ENCODE measurements at places on chromosomes 12 and 14.

- DNase-seq = no peak
Observed at GRCh38 chr12:96486751-96487613, 2.4 kb upstream of the CFAP54 start.

GRCh38 chr14:68905107-68905895, 73.8 kb downstream of the ACTN1 start:
- no peak for DNase-seq

DNA sequence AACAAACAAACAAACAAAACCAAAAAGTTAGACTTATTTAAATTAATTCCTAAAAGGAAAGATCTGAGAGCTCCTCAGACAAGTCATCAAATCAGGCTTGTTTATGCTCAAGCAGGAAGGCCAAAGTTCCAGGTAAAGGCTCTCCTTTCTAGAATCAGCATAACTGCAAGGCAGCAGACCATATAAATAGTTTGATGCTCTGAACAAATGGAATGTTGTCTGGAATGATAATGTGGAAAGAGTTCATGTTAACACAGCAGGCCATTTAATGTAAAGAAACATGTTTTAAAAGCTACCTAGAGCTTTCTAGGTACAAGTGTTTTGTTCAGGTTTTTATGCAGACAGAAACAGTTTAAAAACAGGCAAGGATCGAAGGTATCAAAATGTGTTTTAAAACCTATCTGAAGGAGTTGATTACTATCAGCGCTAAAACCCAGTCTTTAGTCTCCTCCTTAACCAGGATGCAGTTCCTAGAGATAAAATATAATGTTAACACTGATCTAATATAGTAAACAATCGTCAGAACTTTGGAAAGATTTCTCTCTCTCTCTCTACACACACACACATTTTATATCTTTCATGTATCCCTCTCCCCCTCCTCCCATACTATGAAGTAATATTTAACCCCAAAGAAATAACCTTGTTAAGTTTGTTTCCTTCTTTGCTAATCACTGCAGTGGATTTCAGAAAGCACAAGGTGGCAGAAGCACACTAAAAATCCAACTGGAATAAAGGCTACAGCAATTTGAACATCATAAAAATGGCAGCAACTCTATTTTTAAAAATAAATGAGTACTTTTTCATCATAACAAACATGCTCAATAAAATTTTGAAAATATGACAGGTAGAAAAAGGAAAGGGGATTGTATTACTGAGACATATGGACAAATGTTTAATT, 135.5 kb downstream of the PAWR start:
- DNase-seq = no peak

- DNase-seq = no peak
Observed at GRCh38 chr12:51324953-51325352, 979 bp upstream of the BIN2 start.

DNA sequence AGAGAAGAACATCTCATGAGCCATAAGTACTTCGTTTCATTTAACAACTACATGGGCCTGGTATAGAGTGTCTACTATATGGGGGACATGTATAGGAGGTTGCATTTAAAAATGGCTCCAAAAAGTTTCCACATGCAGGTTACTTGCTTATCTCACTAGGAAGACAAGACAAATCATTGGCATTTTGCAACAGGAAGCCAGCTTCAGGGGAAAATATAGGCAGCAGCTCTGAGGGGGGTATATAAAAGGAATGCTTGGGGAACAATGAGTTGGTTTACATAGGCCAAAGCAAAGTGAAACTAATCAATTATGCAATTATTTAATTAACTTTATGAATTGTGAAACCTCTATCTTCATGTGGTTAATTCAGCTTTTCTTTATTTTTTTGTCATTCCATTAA, 225.3 kb downstream of the KCNH5 start:
- DNase-seq = no peak

- no peak for DNase-seq
Observed at GRCh38 chr14:85421186-85421877, 108.6 kb upstream of the FLRT2 start.

- DNase-seq = no peak
Observed at GRCh38 chr14:48417715-48418500, 742.5 kb upstream of the MDGA2 start.

DNA sequence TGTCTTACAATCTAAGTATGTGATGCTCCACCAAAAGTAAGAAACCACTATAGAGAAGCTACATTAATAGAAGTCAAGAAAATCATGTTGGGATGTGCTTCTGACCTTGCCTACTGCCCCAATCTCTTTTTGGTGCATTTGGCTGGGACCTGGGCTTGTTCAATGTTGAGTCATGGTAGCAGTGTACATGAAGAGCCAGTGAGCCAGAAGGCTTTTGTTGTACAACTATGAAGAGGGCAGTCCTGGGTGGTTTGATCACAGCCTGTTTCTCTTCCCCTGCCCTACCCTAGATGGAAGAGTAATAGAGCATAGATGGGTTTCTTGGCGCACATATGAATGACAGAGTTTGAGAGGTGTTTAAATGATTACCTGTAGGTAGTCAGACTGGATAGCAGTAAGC, 56.4 kb downstream of the UBR7 start:
- no peak for DNase-seq

DNA sequence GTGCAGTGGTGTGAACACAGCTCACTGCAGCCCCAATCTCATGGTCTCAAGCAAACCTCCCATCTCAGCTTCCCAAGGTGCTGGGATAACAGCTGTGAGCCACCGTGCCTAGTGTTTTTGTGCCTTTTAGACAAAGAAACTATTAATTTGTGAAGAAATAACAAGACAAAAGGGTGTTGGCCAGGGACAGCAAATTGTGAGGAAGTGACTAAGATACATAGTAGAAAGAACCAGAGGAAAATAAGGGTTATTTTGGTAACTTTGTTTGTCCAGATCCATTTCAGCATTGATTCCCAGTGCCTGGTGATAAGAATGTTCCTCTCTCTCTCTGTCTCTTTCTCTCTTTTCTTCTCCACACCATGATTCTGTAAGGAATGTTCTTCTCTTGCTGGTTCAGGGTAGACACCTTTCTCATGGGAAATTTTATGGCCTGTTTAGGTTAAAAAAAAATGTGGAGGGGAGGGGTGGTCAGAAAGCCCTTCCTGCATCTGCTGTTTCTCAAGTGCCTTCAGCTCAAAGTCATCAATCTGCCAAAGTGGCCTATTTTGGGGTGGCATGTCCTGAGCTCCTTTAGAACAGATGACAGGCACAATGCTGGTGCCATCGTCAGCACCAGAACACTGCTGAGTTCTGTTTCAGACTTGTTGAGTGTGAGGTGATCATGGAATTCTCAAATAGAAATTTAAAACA, 184.4 kb upstream of the EEA1 start:
- DNase-seq = no peak

GRCh38 chr14:33839193-33840076, 111.4 kb downstream of the EGLN3 start:
- DNase-seq = peak; percentile 49

DNA sequence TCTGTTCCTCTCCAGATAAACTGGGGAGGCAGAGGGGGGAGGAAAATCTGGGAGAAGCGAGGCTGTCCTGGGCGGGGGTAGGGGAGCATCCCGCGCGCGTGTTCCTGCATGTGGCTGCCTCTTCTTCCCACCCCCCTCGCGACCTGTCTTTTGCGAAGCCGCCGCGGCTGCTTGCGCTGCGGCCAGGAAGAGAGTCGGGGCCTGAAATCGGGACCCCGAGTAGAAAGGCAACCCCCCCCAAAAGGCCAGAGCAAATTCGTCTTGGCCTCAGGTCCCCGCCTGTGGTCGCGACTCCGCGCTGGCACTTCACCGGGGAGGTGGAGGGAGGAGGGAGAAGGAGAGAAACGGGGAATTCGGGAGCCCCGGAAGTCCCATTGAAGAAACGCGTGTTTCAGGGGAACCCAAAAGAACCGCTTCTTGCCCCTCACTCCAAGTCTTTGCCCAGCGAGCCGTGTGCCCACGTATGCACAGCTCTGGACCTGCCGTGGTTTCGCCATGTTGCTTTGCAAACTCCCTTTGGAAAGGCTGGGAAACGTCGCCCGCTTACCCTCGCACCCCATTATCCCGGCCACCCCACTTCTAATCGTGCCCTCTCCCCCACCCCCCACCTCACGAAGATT, 944 bp downstream of the CCND2 start:
- DNase-seq = peak; percentile 47

DNA sequence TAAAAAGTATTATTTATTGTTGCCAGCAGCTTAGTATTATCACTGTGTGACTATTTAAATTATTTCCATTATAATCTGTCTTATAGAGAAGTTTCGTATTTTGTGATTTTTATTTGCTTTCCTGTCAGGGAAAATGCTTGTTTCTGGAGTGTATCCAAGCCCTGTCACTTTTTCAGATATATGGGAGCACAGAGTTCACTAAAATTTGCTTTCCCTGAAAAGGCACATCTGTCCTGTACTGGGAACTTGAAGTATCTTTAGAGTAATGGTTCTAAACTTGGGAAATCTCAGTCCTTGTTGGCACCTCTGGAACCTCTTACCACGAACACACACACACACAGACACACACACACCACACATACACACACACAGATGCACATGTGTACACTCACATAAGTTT, 39.3 kb upstream of the SSTR1 start:
- DNase-seq = no peak

DNA sequence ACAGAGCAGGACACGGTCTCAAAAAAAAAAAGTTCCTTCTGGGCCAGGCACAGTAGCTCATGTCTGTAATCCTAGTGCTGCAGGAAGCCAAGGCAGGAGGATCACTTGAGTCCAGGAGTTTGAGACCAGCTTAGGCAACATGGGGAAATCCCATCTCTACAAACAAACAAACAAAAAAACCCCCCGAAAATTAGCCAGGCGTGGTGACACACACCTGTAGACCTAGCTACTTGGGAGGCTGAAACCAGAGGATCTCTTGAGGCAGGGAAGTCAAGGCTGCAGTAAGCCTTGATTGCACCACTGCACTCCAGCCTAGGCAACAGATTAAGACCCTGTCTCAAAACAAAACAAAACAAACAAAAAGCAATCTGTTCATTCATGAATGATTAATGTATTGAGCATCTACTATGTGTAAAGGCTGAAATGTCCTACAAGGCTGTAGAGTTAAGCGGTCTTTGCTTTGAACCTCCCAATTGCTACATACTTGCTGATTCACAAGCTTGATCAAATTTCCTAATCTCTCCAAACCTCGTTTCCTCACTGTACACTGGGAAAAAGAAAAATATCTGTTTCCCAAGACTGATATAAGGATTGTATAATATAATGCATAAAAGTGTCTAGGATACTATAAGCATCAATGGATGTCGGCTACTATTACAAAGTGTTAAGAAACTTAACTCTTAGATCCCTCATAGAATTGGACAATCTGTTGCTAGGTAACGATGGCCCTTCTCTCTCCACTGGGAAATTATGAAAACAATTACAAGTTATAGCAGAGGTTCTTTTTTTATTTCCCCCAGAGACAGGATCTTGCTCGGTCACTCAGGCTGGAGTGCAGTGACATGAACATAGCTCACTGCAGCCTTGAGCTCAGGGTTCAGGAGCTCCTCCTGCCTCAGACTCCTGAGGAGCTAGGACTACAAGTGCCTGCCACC, 7.9 kb upstream of the RILPL2 start:
- DNase-seq = no peak

- no peak for DNase-seq
Observed at GRCh38 chr12:130014485-130014807, 110.6 kb upstream of the TMEM132D start.

DNA sequence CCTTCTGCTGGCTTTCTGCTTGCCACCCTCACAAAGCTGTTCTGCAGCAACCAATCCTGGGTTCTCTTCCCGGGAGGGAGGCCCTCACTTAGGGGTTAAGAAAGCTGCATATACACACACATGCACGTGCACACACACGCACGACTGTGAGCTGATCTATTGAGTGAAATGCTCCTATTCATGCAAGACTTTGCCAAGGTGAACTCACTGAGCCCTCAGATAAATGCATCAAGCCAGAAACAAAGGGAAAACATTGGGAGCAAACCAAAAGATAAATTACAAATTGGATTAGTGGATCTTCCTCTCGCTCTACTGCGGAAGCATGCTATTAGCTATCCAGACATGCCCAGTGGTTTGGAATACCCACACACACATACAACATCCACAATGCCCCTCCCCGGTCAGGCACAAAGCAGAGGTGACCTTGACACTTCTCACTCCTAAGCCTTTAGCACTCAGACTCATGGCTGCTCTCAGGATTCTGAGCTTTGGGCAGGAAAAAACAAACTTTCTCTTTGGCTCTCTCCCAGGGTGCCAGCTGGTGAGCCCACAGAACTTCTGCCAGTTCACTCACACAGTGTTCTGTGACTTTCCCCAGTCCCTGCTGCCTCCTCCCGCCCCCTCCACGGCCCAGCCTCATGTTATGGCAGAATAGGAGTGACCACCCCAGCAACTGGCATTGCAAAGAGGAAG, 320.0 kb downstream of the DPF3 start:
- DNase-seq = no peak

DNA sequence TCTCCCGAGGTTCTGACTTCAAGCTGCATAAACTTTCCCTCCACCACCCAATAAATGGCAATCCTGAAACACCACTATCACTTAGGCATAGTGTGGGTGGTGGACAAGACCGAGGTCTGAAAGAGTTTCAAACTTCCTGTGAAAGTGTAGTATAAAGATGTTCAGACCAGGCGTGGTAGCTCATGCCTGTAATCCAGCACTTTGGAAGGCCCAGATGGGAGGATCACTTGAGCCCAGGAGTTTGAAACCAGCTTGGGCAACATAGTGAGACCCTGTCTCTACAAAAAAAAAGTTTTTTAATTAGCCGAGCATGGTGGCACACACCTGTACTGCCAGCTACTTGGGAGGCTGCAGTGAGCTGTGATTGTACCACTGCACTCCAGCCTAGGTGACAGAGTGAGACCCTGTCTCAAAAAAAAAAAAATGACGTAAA, 61.9 kb downstream of the CCDC92 start:
- no peak for DNase-seq

- no peak for DNase-seq
Observed at GRCh38 chr14:96055065-96055752, 16.0 kb downstream of the C14orf132 start.

- no peak for DNase-seq
Observed at GRCh38 chr14:100683578-100683977, 43.1 kb upstream of the DLK1 start.

- no peak for DNase-seq
Observed at GRCh38 chr12:57547288-57548012, 458 bp upstream of the DCTN2 start.

DNA sequence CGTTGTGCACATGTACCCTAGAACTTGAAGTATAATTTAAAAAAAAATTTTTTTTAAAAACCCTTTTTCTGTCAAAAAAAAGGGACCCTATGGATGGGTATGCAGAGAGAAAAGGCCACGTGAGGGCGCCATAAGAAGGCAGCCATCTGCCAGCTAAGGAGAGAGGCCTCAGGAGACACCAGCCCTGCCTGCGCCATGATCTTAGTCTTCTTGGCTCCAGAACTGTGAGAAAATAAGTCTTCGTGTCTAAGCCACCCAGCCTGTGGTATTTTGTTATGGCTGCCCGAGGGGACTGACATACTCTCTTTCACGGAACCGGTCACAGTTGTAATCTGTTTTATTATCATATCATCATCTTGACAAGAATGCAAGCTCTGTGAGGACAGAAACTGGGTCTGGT, 174.8 kb downstream of the EFCAB11 start:
- no peak for DNase-seq
